ENCODE measurements at places on chromosomes 7 and 10.

GRCh38 chr7:69019437-69019836 is 578.8 kb upstream of the AUTS2 start:
- no peak for DNase-seq

DNA sequence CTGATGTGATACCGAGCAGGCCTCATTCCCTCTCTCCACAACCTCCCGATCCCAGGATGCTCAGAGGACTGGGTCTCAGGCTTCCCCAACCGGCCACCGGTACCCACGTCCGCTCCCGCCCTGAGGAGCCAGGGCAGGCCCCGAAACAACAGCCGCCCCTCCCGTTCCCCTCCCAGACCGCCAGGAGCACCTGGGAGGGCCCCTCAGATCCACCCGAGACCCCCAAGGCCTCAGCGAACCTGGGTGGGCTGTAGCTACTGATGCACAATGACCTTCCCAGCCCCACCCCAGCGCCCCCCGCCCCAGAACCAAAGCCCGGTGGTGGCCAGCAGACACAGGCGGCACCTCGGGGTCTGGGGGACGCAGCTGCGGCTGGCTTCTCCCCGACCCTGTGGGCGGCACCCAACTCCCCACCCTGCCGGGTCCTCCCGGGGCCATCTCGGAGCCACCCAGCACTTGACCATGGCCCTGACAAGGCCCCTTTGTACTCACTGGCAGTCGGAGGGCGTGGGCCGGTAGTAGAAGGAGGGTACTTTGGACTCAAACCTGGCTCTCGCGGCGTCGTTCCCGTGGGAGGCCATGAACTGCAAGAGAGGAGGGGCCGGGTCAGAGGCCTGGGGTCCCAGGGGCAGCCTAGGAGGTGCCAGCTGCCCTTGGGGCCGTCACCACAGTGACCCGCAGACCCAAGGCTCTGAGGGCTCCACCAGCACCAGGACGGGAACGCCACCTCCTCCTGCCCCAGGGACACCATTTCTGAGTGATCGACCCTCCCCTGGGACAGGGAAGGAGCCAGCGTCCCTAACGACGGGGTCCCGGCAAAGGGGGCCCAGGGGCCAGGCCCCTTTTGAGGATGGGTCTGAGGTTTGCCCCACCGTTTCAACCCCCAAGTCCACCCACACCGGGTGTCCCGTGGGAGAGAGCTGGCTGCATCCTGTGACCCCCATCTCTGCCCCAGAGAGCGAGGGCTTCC is 28.1 kb downstream of the ADAP1 start:
- no peak for DNase-seq

GRCh38 chr7:4824120-4824775 is 37.6 kb downstream of the PAPOLB start:
- DNase-seq: no peak

GRCh38 chr10:49747303-49747646 is 14.8 kb downstream of the OGDHL start:
- no peak for DNase-seq

DNA sequence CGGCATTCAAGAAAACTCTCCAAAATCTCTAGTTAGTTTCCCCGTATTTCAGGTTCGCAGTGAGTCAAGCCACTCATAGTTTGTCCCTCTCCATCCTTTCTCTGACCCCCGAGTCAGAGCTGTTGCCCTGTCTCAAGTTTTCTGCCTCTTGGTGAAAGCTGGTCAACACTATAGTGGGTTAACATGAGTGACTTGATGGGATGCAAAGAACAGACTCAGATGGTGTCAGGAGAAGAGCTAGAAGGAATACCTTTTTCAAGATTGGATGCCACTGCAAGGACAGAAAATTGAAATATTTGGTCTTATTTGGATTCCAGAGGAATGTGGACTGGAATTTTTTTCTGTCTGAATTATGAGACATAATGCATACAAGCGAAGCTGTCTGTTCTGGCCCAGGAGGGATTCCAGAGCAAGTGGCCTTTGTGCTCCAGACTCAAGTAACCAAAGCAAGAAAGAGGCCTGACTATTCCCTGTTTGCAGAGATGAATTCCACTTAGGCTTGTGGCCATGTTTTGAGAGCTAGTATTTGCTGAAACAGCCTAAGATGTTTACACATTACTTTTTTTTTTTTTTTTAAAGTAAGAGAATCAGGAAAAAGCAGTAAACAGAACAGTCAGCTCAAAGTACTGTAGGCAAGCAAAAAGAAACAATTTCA is 67.4 kb downstream of the VWC2 start:
- no peak for DNase-seq

GRCh38 chr10:107740962-107741690 is 576.6 kb upstream of the SORCS1 start:
- no peak for DNase-seq

All from stimulated activated CD4-positive, alpha-beta T cell treated with anti-CD3 and anti-CD28 coated beads, Interleukin-15, amount 100 ng/mL, for 48 hours (primary cell).